ENCODE measurements at places on chromosomes 1 and 21.

DNA sequence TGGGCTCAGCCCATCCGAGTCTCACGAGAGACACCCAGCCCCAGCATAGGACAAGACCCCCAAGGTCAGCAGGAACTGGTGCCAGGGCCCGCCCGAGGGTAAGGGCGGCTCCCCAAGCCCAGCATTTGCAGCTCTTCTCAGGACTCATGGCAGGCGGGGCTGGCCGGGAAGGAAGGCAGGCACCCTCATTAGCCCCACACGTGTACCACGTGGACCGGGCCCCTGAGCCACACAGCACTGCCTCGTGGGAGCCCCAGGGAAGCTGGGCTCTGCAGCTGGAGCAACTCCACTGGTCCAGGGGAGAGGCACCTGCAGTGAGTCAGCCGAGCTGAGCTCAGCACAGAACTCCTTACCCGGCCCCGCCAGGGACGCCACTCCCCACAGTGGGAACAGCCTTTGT, 97.7 kb upstream of the IFFO2 start:
- no peak for DNase-seq

DNA sequence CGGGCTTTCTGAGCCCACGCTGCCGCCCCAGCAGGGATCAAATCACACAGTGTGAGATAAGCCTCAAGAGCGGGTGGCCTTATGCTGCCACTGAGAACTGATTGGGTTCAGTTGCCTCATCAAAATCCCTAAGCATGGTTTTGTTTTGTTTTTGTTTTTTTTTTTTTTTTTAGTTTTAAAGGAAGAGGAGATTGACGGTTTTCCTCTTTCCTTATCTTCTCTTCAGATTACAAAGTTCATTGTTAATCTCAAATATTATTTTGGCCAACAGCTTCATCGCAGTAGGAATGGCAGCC, 651 bp downstream of the COA6 start:
- DNase-seq, result no peak

DNA sequence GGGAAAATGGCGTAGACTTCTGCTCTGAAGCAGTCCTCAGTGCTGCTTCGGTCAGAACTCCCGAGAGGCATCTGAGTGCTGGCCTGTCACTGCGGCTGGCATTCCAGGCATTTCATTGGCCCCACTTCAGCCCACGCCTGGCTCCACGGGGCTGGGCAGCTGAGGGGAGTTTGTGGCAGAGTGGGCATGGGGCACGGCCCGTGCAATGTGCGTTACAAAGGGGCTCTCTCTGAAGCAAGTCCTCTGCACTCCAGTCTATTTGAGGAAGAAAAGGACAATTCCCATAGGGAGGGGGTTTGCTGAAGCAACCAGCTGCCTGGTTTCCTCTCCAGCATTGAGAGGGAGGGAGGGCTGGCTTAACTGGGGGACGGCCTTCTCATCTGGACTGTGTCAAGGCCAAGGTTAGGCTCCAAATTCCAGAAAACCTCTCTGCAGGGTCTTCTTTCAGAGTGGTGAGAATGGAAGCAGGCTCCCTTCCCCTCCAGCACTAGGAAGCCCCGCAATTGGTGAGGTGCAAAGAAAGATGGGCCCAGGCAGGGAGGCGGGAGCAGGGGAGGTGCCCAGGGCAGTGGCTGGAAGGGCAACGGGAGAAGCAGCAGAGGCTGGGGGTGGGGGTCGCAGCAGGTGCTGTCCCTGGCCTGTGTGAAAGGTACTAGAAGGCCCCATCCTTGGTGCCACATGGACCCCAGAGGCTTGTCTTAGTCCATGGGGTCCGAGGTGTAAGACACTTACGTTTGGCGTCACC, 21.1 kb upstream of the GPR157 start:
- DNase-seq, result no peak

DNA sequence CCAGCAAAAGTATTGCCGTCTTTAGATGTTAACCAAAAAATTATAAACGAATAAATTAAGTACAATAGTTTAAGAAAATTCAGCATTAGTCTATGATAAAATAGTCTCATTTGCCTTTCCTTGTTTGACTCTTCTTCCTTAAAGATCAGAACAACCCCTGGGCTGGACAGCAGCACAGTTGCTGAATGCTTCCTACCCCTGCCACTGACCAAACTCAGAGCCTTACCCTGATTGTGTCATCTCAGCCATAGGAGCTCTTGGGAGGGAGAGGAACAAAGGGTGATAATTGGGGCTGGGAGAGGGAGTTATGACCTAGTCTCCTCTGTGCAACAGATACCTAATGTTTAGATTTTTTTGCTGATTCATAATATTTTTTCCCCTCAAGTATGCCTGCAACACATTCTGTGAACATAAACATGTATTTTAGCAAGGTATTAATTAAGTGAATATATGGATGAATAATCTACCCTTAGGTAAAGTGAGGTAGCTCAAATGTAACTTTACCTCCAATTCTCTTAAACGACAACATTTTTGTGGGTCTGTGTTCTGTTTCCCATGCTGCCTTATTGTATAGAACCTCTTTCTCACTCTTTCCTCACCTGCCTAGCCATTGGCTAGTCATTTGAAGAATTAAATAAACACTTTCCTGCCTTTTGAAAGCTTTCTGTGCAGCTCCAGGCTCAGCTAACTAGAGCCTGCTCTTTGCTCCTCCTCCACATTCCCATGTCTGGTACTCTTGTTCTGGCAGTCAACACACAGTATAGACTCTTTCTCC, 46.1 kb downstream of the FGGY start:
- DNase-seq, result no peak

DNA sequence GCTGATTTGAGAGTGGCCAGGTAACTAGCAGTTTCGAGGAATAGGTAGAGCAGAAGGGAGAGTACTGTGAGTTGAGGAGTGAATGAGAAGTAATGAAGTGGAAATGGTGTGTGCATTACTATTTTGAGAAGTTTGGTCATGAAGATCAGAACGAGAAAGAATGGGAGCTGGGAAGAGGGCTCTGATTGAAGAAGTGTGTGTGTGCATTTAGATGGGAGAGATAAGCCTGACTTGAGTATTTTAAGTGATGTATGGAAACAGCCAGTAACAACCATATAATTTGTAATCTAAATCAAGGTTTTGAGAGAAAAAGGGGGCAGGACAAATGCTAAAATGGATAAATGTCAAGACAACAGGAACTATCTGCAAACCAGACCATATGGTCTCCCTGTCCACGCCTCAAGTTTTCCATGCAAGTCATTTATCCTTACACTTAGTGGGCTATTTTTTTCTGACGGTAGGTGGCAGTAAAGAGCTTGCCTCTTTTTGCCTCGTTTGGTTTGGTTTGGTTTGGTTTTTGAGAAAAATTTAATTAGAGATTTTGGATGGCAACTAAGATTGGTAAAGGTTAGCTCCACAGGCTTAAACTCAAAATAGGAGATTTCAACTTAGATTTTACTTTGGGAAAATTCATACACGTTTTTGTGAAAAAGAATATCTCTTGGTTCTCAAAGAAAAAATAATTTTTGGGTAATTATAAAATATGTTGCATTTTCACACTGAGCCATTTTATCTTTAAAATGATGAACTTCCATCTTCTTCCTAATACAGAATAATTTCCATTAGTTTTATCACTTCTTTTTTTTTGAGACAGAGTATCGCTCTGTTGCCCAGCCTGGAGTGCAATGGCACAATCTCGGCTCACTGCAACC, 9.5 kb upstream of the B3GALNT2 start:
- peak; percentile 85 for DNase-seq

All from NAMALWA (cell line).